ENCODE measurements at places on chromosomes 7 and 10. TPM values are rescaled to one million over a fixed set of nuclear protein-coding genes. Genes with fewer than 3 reads are reported as not detected.

Gene EVX1
- total RNA-seq, result not detected

Gene ASNS
- 114 TPM for total RNA-seq

Gene PNLIPRP3
- total RNA-seq, result 0.59 TPM

Gene XRCC2
- total RNA-seq, result 1.2 TPM

Gene GHRHR
- not detected for total RNA-seq

DNA sequence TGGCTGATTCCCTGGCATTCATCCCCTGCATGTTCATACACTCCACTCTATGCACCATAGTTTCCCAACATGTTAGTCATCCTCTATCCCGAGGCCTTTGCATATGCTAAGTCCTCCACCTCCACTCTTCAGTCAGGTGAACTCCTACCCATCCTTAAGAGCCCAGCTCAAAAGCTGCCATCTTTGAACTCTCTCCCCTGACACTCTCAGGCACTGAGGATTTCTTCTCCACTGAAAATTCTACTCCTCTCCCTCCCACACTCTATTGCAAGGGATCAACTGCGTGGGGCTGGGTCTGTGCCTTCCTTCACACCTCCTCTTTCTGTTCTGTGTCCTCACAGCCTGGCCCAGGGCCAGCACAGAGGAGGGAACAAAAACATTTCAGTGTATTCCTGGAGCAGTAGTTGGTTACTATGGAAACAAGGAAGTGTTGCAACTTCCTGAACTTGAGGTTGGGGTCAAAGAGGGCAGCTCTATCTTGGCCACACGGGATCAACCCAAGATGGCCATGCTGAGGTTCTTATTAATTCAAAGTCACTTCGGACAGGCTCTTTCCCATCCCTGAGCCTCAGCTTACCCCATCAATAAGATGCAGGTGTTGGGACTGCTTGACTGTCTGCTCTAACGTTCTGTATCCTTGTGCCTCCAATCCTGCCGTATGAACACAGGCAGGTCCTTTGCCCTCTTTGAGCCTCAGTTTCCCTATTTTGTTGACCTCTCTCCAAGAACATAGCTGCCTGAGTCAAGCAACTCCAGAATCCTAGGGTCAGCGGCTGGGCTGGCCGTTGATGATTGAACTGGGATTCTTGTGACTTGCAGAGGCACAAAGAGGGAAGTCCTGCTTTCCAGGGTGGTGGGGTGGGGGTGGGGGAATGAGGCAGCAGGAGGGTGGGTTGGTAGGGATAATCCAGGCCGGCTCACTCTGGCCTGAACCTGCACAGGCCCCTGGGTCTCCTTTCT, 15.5 kb downstream of the ZMIZ1 start:
- no peak overlapping the region for H3K4me3 ChIP-seq
- peak overlapping the region; percentile 95 for H3K27ac ChIP-seq
- H3K4me1 ChIP-seq, result peaks cover 53% of the 10 kb centered on the region
- peak; percentile 91 for DNase-seq

GRCh38 chr7:95780665-95781064, 8.3 kb downstream of the DYNC1I1 start:
- DNase-seq, result no peak
- H3K36me3 ChIP-seq, result no peaks in the 10 kb centered on the region
- H3K4me1 ChIP-seq, result no peaks in the 10 kb centered on the region
- H3K27ac ChIP-seq, result no peak overlapping the region

- H3K4me3 ChIP-seq, result no peak overlapping the region
- H3K27me3 ChIP-seq, result peaks cover 5% of the 10 kb centered on the region
- no peaks in the 10 kb centered on the region for H3K36me3 ChIP-seq
- H3K4me1 ChIP-seq, result peaks cover 6% of the 10 kb centered on the region
- no peak for DNase-seq
Observed at GRCh38 chr7:155493744-155494538, 36.0 kb downstream of the EN2 start.

GRCh38 chr7:80499350-80499953, 12.4 kb downstream of the GNAT3 start:
- no peaks in the 10 kb centered on the region for H3K36me3 ChIP-seq
- H3K27me3 ChIP-seq, result no peaks in the 10 kb centered on the region
- no peak overlapping the region for H3K4me3 ChIP-seq
- peak overlapping the region; percentile 92 for H3K27ac ChIP-seq
- H3K4me1 ChIP-seq, result peaks cover 34% of the 10 kb centered on the region
- DNase-seq, result peak; percentile 30

GRCh38 chr10:117134306-117135025, 3.6 kb downstream of the VAX1 start:
- peak; percentile 83 for DNase-seq
- H3K36me3 ChIP-seq, result no peaks in the 10 kb centered on the region
- peaks cover 94% of the 10 kb centered on the region for H3K27me3 ChIP-seq
- H3K4me3 ChIP-seq, result no peak overlapping the region
- H3K4me1 ChIP-seq, result no peaks in the 10 kb centered on the region
- H3K27ac ChIP-seq, result no peak overlapping the region

DNA sequence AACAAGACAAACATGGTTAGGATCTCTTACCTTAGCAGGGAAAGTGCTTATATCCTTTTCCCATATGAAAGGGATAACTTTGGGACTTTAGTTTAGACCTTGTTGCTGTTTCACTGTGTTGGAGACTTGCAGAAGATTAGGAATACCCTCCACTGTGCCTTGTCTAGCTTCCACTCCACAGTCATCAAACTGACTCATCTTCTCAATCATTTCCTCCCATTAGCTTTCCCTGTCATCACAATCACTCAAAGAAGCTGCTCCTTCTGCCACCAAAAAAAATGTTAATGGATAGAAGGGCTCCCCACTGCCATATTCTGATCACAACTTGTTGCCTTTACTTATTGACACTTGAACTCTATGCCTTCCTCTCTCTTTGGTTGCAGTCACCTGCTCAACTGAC, 16.8 kb downstream of the GNG11 start:
- no peak for DNase-seq
- H3K4me3 ChIP-seq, result no peak overlapping the region
- no peaks in the 10 kb centered on the region for H3K36me3 ChIP-seq

DNA sequence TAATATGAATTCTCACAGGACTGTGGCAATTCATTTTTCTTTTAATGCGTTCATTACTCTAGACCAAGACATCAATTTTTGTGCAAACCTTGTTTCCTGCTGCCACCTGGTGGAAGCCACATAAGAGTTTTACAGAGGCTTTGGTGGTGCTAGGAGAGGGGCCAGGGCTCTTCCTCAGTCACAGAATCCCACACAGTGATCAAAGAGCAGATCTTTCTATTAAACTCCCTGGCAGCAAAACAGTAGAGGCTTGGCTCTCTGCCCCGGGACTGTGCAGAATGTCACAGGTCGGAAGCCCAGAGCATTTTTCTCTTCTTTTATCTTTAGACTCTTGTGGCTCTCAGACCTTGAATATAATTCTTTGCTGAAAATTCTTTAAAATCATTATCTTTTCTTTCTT, 506.4 kb upstream of the C7orf33 start:
- H3K4me3 ChIP-seq, result no peak overlapping the region
- H3K27ac ChIP-seq, result no peak overlapping the region
- no peak for DNase-seq
- H3K36me3 ChIP-seq, result no peaks in the 10 kb centered on the region

DNA sequence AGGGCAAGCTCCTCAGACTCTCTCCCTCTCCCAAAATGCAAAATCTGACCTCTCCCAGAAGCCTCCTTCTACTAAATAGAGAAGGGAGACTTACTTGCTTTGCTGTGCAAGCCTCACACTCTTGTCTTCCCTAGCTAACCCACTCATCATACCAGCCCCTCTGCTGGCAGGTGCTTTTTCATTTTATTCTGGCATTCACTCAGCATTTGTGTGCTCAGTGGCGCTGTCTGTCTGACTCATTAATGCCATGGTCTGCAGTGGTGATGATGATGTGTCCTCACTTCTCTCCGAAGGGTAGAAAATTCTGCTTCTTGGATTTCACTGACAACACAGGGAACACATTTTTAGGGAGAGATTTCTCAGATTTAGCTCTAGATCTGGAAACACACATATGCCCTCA, 22.0 kb upstream of the BTRC start:
- no peak for DNase-seq
- H3K27me3 ChIP-seq, result peaks cover 27% of the 10 kb centered on the region
- H3K36me3 ChIP-seq, result no peaks in the 10 kb centered on the region
- no peak overlapping the region for H3K4me3 ChIP-seq
- H3K4me1 ChIP-seq, result no peaks in the 10 kb centered on the region
- H3K27ac ChIP-seq, result no peak overlapping the region

GRCh38 chr7:116426428-116427156, 72.9 kb upstream of the CAV2 start:
- H3K4me1 ChIP-seq, result peaks cover 27% of the 10 kb centered on the region
- H3K36me3 ChIP-seq, result no peaks in the 10 kb centered on the region
- H3K27ac ChIP-seq, result peak overlapping the region; percentile 54
- no peaks in the 10 kb centered on the region for H3K27me3 ChIP-seq
- no peak overlapping the region for H3K4me3 ChIP-seq

- no peak overlapping the region for H3K4me3 ChIP-seq
- H3K4me1 ChIP-seq, result no peaks in the 10 kb centered on the region
- no peak overlapping the region for H3K27ac ChIP-seq
- no peaks in the 10 kb centered on the region for H3K36me3 ChIP-seq
- H3K27me3 ChIP-seq, result peaks cover 58% of the 10 kb centered on the region
Observed at GRCh38 chr10:29837586-29837985, 202.8 kb upstream of the SVIL start.

DNA sequence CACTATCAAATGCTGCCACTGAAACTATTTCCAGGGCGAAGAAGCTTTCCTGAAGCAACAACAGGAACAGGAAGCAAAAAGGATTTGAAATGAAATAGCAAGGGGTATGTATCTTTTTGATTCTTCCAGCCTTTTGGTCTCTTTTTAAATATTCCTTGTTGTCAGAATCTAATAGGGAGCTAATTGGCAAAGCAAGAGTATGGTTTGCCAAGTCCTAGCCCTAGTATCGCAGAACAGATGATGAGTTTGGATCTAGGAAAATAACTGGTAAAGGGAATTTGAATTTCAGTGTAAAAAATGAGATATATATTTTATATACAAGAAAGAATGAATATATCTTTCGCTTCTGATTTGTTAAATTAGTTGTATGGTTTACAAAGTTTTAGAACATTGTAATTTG, 252.5 kb downstream of the ANKRD7 start:
- H3K27ac ChIP-seq, result no peak overlapping the region
- no peaks in the 10 kb centered on the region for H3K4me1 ChIP-seq
- no peaks in the 10 kb centered on the region for H3K27me3 ChIP-seq
